Vagina (tissue), 2 donors: ENCODE measurements at places on chromosomes 16 and 17.

GRCh38 chr16:25553711-25554436, 137.9 kb upstream of the HS3ST4 start:
- no peak for DNase-seq

DNA sequence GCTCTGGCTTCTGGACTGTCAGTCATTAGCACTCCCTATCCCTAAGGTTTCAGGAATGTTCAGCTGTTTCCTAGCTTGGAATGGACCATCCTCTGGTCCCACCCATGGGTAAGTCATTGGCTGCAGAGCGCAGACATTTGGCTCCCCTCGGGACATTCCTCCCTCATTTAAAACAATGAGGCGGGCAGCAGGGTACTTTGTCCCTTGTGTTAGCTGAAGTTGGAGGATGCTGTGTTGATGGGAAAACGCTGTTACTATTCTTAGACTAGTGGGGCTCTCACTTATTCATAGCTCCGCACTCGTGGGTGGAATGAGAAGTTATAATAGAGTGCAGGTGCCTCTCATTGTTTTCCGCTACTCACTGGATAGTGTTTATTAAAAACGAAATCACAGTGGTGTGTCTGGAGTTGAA, 673.8 kb downstream of the WWOX start:
- no peak for DNase-seq

GRCh38 chr17:45895304-45895968, 1.1 kb downstream of the MAPT start:
- DNase-seq = no peak

DNA sequence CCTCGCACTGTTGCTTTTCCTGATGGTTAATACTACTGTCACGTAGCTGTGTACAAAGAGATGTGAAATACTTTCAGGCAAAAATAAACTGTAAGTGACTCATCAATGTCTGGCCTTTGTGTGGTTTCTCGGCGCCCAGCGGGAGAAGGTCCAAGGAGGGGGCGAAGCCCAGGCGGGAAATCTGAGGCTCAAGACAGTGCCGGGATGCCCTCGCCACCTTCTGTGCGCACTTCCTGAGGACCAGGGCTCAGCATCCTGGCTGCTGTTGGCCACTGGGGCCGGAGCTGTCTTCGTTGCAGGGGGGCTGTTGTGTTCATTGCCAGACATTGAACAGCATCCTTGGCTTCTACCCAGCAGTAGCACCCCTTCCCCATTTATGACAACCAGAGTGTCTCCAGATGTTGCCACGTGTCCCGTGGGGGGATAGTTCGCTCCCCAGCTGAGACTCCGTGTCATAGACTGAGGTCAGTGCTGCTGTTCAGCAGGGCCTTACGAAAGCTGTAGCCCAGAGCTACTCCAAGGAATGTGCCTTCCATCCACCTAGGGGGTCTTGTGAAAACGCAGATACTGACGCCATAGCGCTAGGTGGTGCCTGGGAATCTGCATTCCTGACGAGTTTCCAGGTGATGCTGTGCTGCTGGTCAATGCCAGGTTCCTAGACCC, 67.3 kb upstream of the PLCG2 start:
- DNase-seq = no peak

DNA sequence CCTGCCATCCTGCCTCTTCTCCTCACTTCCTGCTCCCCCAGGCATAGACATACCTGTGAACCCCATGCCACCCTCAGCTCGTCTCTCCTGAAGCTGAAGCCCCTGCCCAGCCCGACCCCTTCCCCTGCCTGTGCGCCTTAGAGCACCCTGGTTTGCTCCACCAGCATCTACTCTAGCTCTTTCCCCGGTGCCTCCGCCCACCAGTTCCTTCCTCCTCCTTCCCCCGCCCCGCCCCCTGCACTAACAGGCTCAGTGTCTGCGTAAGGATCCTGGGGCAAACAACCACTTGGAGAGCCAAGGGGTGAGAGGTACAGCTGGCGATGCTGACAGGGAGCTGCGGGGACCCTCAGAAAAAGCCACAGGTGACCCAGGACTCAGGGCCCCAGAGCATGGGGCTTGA, 1.9 kb downstream of the GPR142 start:
- no peak for DNase-seq

DNA sequence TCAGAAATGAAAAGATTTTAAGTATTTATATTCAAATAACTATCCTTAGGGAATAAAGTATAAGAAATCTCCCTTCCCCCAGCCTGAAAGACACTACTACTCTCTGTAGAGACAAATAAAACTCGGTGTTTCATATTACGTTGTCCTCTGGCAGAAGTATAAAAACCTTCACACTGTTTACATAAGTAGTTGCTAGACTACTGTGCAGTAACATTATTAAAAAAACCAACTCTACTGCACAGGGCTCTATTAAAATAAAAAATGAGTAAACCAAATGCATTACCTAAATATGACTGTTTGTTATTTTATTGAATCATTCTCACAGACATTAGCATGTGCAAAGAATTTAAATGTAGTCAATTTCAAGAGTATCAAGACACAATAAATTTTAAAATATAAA, 67.4 kb downstream of the MED13 start:
- DNase-seq = no peak

DNA sequence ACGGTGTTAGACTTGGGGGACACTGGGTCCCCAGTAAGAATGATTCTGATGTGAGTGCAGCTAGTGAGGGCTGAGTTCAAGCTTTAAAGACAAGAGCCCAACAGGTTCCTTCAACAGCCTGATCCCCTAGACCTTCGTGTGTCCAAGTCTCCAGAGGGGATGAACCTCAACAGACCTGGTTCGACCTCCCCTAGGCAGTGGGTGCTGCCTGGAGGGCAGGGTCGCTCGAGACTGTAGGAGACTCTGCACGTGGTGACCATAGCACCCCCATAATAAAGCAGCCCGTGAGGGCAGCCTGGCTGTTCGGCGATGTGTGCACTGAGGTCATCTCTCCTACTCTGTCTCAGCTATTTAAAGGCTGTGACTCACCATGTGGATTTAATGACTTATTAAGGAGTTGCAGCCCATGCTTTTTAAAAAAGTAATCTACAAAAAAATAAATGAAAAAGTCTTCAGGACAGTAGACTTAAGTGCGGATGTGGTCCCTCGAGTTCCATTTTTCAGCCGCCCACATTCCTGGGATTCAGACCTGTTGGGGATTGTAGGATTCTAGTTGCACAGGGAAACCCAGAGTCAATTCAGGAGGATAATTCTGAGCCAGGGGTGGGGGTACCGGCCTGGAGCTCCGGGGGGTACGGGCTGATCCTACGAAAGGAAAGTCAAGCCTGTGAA, 23.4 kb upstream of the METRNL start:
- DNase-seq = no peak

DNA sequence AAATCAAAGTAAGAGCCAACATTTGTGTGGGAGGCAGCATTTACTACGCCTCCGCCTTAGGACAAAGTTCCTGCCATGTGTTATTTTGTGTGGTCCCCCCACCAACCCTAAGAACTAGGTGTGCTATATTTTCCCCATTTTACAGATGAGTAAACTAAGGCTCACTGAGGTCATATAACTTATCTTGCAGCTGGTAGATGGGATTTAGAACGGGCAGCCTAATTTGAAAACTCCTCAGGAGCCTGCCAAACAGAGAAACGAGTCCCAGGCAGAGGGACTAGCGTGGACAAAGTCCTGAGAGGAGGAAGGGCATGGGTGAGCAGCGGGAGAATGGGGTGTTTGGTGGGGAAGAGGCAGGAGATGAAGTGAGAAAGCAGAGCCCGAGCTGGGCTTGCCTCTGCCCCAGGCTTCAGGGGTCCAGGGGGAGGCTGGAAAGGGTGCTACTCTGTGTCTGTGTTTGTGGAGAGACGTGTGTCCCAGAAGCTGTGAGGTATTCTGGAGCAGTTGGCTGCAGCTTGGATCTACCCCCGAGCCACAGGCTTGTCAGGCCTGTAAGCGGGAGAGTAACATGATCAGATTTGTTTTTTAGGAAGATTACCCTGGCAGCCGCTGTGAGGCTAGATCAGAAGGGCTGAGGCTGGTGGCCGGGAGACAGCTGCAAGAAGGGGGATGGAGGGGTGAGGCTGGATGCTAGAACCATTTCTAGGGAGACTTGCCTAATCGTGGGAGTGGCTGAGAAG, 5.0 kb downstream of the MLLT6 start:
- no peak for DNase-seq

GRCh38 chr17:75749545-75750389, 15.2 kb downstream of the GALK1 start:
- no peak for DNase-seq

GRCh38 chr16:67304020-67304419, 22.5 kb downstream of the KCTD19 start:
- DNase-seq = no peak

DNA sequence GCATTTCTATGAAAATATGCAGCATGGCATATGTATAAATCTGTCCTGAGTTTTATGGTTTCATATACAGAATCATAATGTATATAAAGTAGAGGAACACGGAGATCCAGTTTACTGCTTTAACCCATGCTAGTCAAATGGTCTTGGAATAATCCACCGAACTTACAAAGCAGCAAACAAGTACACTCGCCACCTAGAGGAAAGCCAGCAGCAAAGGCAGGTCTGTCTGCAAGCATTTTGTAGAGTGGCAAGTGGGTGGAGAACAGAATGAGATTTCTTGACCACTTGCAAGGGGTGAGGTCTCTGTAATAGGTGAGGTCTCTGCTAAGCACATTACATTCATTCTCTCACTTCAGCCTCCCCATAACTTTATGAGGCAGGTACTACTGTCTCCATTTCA, 308.3 kb downstream of the CA10 start:
- DNase-seq = no peak
